ENCODE measurements at places on chromosomes 7 and 10. TPM values are rescaled to one million over a fixed set of nuclear protein-coding genes. Genes with fewer than 3 reads are reported as not detected.
A peak's percentile ranks its signal among the peaks of the same experiment; 100 is the strongest.

The CASD1 gene
- total RNA-seq = 11.9 TPM

- H3K27ac ChIP-seq = no peak overlapping the region
- no peak overlapping the region for H3K4me3 ChIP-seq
- peaks cover 4% of the 10 kb centered on the region for H3K27me3 ChIP-seq
- H3K36me3 ChIP-seq = no peaks in the 10 kb centered on the region
- H3K4me1 ChIP-seq = peaks cover 23% of the 10 kb centered on the region
- DNase-seq = no peak
These were observed 32.7 kb upstream of the NPVF start for GRCh38 chr7:25260862-25261494.

The AUTS2 gene
- 0.78 TPM for total RNA-seq

The ITGA8 gene
- total RNA-seq = not detected

DNA sequence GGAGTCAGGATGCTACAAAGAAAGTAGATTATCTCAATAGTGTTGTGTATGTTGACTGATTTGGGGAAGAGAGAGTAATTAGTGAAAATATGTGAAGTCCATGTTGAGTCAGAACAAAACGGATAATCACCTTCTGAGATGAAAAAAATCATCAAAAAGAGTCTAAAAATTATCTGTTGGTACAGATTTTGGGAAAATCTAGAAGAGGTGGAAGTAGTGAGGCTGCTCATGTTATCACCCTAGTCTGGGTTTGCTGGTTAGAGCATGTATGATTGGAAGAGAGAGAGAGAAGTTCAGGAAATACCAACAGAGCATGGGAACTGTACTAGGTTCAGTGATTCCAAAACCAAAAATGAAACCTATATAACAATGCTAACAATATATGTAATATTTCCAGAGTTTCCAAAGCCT is 12.3 kb downstream of the RPA3 start:
- H3K27me3 ChIP-seq = no peaks in the 10 kb centered on the region
- peaks cover 15% of the 10 kb centered on the region for H3K4me1 ChIP-seq
- peaks cover 11% of the 10 kb centered on the region for H3K36me3 ChIP-seq
- H3K27ac ChIP-seq = no peak overlapping the region
- no peak for DNase-seq

The SFXN4 gene
- 63.4 TPM for total RNA-seq

DNA sequence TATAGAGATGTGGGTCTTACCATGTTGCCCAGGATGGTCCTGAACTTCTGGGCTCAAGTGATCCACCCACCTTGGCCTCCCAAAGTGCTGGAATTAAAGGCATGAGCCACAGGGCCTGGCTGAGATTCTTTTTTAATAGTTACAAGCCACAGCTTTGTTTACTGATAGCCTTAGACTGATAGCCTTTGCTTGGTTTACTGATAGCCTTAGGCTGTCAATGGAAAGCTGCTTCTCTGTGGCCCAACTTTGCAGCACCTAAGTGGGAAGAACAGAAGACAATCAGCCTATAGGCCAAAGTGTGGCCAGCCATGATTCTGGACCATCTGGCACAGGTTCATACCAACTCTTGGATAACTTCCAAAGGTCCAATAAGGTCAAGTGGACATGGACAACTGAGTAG is 24.1 kb upstream of the CDCA7L start:
- DNase-seq = no peak
- no peaks in the 10 kb centered on the region for H3K36me3 ChIP-seq
- no peak overlapping the region for H3K4me3 ChIP-seq
- H3K27me3 ChIP-seq = no peaks in the 10 kb centered on the region
- H3K27ac ChIP-seq = no peak overlapping the region

DNA sequence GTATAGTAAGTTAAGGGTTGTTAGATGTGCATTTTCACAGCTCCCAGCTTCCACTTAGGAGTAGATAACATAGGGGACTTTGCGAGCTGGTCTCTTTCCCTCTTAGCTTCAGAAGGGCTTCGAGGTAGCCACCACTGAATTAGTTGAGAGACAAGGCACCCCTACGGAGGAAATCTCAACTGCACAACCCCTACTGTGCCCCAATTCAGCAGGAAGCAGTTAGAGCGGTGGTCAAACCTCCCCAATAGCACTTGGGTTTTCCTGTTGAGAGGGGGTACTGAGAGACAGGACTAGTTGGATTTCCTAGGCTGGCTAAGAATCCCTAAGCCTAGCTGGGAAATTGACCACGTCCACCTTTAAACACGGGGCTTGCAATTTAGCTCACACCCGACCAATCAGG is 1.1 kb upstream of the HERPUD2 start:
- DNase-seq = peak; percentile 10
- H3K27ac ChIP-seq = peak overlapping the region; percentile 98
- H3K4me3 ChIP-seq = peak overlapping the region; percentile 96
- H3K36me3 ChIP-seq = peaks cover 31% of the 10 kb centered on the region

The MALRD1 gene
- total RNA-seq = 0.56 TPM

DNA sequence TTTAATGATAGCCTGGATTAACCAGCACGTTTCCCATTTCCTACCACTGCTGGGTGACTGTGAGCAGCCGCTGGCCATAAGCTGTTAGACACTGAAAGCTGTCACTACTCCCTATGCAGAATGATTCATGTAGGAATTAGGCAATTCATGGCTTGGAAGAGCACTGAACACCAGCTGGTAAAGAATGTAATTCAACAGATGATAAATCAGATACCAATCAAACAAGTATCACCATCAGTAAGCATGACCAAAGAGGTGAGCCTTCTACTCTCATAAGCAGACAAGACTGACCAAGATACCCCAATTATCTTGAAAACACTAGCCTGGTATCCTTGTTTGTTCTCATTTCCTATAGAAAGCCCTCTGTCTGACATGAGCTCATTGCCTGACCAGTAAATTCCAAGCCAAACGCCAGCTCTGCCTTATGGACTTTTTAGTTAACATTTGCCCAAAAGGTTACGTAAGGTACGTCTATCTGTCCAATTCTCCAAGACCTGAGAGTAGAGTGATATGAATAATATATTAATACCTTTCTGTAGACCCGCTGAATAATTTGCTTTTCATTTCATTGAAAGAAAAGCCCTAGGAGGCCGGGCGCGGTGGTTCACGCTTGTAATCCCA is 127.7 kb downstream of the ELMO1 start:
- H3K36me3 ChIP-seq = peaks cover 25% of the 10 kb centered on the region
- H3K4me3 ChIP-seq = no peak overlapping the region
- H3K27ac ChIP-seq = no peak overlapping the region
- no peak for DNase-seq

The TRPV5 gene
- not detected for total RNA-seq

GRCh38 chr7:54187886-54188685 is 354.1 kb upstream of the VSTM2A start:
- H3K4me3 ChIP-seq = no peak overlapping the region
- H3K27me3 ChIP-seq = no peaks in the 10 kb centered on the region

The PILRA gene
- total RNA-seq = 0.68 TPM

The GIMAP6 gene
- 34.8 TPM for total RNA-seq

GRCh38 chr7:41051535-41051934 is 651.4 kb downstream of the INHBA start:
- H3K4me1 ChIP-seq = no peaks in the 10 kb centered on the region
- H3K36me3 ChIP-seq = no peaks in the 10 kb centered on the region
- H3K27ac ChIP-seq = no peak overlapping the region

- no peak overlapping the region for H3K27ac ChIP-seq
- DNase-seq = no peak
- H3K4me1 ChIP-seq = no peaks in the 10 kb centered on the region
- H3K27me3 ChIP-seq = peaks cover 22% of the 10 kb centered on the region
- no peak overlapping the region for H3K4me3 ChIP-seq
These were observed 221.2 kb downstream of the ADRA2A start for GRCh38 chr10:111298031-111298430.

DNA sequence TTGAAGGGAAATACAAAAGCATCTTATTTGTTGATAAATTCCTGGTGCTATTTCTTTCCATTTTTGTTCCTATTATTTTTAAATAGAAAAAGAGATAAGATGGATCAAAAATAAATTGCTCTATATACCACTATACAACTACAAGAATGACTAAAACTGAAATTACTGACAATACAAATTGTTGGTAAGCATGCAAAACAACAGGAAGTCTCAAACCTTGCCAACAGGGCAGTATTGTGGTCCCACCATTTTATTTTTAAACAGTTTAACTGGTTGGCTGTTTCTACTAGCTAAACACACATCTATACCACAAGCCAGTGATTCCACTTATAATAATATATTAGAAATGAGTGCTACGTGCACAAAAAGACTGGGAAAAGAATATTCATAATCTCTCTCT is 213.0 kb downstream of the JAZF1 start:
- no peak overlapping the region for H3K27ac ChIP-seq
- H3K27me3 ChIP-seq = no peaks in the 10 kb centered on the region
- H3K4me3 ChIP-seq = no peak overlapping the region

The SMKR1 gene
- total RNA-seq = 6.1 TPM

The OR2A12 gene
- not detected for total RNA-seq

- no peaks in the 10 kb centered on the region for H3K27me3 ChIP-seq
- peaks cover 1% of the 10 kb centered on the region for H3K36me3 ChIP-seq
- H3K4me1 ChIP-seq = peaks cover 3% of the 10 kb centered on the region
- H3K4me3 ChIP-seq = no peak overlapping the region
- H3K27ac ChIP-seq = peak overlapping the region; percentile 34
These were observed 10.3 kb downstream of the EPHB6 start for GRCh38 chr7:142864980-142865747.

The EN2 gene
- total RNA-seq = not detected

The EPO gene
- total RNA-seq = not detected

DNA sequence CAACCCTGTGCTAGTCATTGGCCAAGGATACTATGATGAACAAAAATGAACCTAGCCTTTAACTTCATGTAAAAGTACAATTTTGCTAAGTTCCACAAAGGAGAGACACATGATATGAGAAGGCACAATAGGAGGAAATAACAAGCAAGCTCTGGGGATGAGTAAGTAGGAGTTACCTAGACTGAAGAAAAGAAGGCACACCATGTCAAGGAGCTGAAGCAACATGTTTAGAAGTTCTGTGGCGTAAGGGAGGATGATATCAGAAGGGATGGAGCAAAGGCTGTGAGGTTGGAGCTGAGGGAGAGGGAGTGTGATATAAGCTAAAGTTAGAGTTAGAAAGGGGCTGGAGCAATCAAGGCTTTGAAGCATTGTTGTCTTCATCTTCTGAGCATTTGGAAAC is 25.6 kb downstream of the KIFBP start:
- DNase-seq = no peak
- H3K4me3 ChIP-seq = no peak overlapping the region
- H3K27me3 ChIP-seq = no peaks in the 10 kb centered on the region
- no peak overlapping the region for H3K27ac ChIP-seq
- peaks cover 17% of the 10 kb centered on the region for H3K36me3 ChIP-seq
- peaks cover 3% of the 10 kb centered on the region for H3K4me1 ChIP-seq
